CD4-positive, alpha-beta T cell (primary cell): ENCODE measurements at places on chromosomes 1 and 21. TPM values are rescaled to one million over a fixed set of nuclear protein-coding genes. Genes with fewer than 3 reads are reported as not detected.

- DNase-seq, result no peak
- no peaks in the 10 kb centered on the region for H3K36me3 ChIP-seq
- no peaks in the 10 kb centered on the region for H3K27me3 ChIP-seq
- no peak overlapping the region for H3K4me3 ChIP-seq
- H3K4me1 ChIP-seq, result no peaks in the 10 kb centered on the region
Measured at GRCh38 chr1:217333939-217334338, 297.0 kb downstream of the GPATCH2 start.

DNA sequence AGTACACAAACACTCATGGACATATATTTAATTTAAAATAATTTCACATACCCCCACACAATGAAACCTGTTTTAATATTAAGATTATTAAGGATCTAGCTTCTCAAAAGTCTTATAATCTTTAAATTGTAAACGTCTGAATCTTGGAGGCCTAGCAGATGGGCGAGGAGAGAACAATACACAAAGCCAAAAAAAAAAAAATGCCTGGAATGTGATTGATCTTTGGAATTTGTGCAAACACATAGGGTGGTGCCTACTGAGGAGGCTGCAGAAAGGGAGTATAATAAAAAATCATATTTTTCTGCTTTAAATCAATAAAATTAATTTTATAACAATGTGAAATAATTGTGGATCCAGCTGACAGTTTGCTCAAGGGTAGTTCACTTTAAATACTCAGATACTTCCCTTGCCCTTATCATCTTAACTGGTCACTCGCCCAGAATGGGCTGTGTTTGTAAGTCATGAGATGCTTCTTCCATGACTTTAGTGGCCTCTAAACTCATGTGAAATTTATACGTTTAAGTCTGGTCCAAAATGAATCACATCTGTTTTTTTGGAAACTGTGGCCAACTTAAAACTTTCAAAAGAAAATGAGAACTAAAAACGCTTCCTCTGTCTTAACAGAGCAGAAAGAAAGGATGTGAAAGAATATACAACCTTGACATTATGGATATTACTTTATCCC is 802.8 kb upstream of the CXADR start:
- H3K27me3 ChIP-seq, result no peaks in the 10 kb centered on the region
- no peak overlapping the region for H3K4me3 ChIP-seq
- no peak for DNase-seq
- H3K36me3 ChIP-seq, result no peaks in the 10 kb centered on the region
- no peaks in the 10 kb centered on the region for H3K4me1 ChIP-seq
- H3K27ac ChIP-seq, result no peak overlapping the region

DNA sequence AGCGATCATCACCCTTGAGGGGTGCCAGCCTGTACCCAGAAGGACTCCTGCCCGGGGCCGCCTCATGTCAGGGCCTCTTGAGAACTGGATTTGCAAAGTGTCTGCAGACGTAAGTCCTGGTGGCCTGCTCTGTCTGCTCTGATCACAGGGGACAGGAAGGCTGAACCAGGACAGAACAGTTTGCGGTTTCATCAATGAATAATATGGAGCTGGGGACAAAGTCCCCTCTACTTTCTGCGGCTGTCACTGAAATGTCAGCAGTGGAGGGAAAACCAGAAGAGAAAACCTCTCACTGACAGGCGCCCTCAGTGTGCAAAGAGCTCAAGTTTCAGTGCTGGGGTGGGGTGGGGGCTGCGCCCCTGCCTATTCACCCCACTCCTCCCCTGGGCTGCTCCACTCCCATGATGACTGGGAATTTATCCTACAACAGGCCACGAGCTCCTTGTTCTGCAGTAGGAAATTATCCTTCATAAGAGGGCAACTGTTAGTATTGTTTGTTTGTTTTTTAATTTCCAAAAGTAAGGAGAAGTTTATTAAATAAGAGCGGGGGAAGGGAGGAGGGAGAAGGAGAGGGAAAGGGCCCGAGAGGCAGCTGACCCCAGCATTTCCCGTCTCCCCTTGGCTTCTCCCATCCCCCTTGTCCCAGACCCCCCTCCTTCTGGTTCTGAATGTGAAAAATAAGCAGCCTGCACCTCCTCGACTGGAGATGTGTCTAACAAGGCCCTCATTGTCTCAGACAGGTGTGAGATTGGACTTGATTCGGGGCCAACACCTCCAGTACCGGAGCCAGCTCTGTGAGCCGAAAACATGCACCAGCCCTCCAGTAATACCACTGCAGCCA is 149.2 kb downstream of the CLIC6 start:
- H3K4me3 ChIP-seq, result no peak overlapping the region
- no peak overlapping the region for H3K27ac ChIP-seq
- H3K36me3 ChIP-seq, result peaks cover 92% of the 10 kb centered on the region
- no peak for DNase-seq
- H3K4me1 ChIP-seq, result peaks cover 31% of the 10 kb centered on the region

Gene LRRC38
- total RNA-seq, result not detected

Gene IVL
- not detected for total RNA-seq

Gene FLG2
- not detected for total RNA-seq

GRCh38 chr1:213277036-213277435 is 226.0 kb downstream of the RPS6KC1 start:
- H3K4me3 ChIP-seq, result no peak overlapping the region
- no peaks in the 10 kb centered on the region for H3K27me3 ChIP-seq
- H3K27ac ChIP-seq, result no peak overlapping the region
- no peak for DNase-seq

- H3K36me3 ChIP-seq, result no peaks in the 10 kb centered on the region
- no peak overlapping the region for H3K4me3 ChIP-seq
- H3K4me1 ChIP-seq, result peaks cover 3% of the 10 kb centered on the region
- no peak overlapping the region for H3K27ac ChIP-seq
Measured at GRCh38 chr21:44583089-44583799, 2.8 kb upstream of the KRTAP10-5 start.
